ENCODE measurements at places on chromosomes 3 and 15.

DNA sequence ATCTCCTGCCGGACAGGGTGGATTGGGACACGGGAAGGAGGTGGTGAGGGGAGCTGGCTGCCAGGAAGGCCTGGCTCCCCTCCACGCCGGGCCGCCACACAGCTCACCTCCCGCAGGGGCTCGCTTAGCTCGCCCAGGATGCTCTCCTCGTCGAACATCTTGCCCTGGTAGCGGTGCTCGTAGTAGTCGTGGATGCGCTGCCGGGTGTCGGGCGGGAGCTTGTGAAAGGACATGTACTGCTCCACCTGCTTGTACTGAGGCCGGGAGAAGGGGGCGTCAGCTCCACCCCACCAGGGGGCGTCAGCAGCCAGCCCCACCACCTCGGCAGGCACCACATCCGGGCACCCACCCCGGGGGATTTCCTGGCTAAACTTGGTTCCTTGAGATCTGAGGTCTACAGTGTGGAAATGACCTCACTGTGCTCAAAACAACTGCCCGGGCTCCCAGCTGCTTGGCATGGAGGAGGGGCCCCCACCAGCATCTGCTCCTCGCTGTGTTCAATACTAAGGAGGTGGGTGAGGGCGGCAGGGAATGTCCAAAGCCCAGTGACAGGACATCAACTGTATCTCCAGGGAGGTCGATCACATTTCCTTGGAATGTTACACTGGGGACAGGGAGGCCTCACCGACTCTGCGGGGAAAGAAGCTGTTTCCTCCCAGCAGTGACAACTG, 43.4 kb downstream of the HCN4 start:
- DNase-seq = no peak

GRCh38 chr15:83498801-83499200, 51.7 kb downstream of the SH3GL3 start:
- DNase-seq = no peak

- no peak for DNase-seq
Measured at GRCh38 chr3:67648229-67648628, 6.2 kb downstream of the SUCLG2 start.

DNA sequence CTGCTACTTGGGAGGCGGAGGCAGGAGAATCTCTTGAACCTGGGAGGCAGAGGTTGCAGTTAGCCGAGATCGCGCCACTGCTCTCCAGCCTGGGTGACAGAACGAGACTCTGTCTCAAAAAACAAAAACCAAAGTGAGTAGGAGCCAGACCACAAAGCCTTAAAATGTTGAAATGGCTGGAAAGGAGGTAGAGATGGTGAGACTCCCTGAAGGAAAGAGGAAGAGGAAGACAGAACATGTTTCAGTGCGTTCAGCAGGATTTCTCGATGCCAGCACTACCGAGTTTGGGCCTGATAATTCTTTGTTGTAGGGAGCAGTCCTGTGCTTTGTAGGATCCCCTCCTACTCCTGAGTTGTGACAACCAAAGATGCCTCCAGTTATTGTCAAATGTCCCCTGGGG, 189.9 kb downstream of the AKAP13 start:
- DNase-seq = no peak

DNA sequence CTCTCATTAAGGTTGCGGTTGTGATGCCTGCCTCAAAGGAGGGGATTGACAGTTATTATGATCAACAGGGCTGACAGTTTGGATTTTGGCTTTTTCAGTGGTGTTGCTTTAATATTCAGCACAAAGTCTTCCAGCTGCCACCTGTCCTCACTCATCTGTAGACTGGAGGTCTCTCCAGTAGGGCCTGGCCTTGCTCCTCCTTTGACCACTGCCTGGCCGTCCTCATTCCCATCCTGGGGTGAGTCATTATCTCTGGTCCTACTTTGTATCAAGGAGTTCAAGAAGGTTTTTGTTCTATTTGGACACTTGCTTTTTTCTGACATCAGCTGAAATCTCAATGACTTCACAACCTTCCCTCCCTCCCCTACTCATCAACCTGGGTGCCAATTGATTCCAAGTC, 95.1 kb upstream of the ZPLD1 start:
- no peak for DNase-seq
